ENCODE measurements at places on chromosomes 13 and 19. TPM values are rescaled to one million over a fixed set of nuclear protein-coding genes. Genes with fewer than 3 reads are reported as not detected.

GRCh38 chr19:15399234-15399515 is 19.6 kb upstream of the AKAP8 start:
- no peak overlapping the region for H3K4me3 ChIP-seq
- H3K4me1 ChIP-seq: no peaks in the 10 kb centered on the region
- no peaks in the 10 kb centered on the region for H3K27me3 ChIP-seq

DNA sequence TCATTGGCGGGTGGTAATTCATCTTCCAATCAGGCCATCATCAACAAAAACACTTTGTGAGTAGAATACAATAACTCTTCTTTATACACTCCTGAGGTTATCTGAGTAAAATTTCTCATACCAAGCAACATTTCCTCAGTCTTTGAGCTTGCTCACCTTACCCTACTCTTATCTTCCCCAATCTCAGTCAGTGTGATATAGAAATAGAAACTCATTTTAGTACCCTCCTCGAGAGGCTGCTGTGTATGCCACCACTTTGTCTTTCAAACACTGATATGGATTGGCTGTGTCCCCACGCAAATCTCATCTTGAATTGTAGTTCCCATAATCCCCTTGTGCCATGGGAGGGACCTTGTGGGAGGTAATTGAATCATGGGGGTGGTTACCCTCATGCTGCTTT is 209.7 kb downstream of the RBM26 start:
- no peak overlapping the region for H3K4me3 ChIP-seq
- peaks cover 21% of the 10 kb centered on the region for H3K4me1 ChIP-seq
- H3K27me3 ChIP-seq: no peaks in the 10 kb centered on the region
- H3K27ac ChIP-seq: no peak overlapping the region
- no peaks in the 10 kb centered on the region for H3K36me3 ChIP-seq
- DNase-seq: no peak

DNA sequence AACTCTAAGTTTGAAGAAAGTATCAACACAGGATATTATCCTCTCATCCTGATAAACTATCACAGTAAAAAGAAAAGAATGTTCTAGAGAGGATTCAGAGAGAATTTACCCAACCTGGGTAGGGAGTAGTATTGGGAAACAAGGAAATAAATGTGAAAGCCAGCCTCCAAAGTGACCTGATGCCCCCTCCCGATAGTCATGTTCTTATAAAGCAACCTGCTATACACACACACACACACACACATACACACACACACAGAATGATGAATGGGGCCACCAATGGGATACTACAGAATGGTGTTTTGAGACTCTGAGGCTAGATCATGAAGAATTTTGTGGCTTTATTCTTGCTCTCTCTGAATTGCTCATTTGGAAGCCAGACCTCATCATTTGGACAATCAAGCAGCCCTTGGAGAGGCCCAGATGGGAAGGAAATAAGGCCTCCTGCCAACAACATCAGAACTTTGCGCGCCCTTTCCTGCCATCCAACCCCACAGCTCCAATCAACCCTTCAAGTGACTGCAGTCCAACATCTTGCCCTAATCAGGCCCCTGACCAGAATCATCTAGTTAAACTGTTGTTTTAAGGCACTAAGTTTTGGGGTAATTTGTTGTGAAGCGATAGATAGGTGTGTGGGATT is 807.9 kb upstream of the ARGLU1 start:
- no peak overlapping the region for H3K4me3 ChIP-seq
- H3K27ac ChIP-seq: no peak overlapping the region
- H3K36me3 ChIP-seq: no peaks in the 10 kb centered on the region
- no peak for DNase-seq

DNA sequence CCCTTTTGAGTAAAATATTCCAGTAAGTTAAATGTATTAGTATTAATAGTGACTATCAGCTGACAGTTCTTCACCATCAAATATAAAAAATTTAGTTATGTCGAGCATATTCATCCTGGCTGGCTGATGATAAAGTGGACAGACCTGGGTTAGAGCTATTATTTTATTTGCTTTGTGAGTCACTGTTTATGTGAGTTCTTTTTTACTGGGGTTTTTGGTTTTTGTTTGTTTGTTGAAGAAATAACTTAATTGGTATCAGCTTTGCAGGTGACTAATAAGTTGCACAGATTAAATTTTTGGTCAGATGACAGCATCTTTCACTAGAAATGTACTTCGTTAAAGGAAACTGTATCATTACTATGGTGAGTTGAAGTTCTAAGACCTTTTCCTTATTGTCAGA is 224.7 kb downstream of the GGACT start:
- no peaks in the 10 kb centered on the region for H3K36me3 ChIP-seq
- H3K27ac ChIP-seq: no peak overlapping the region
- no peaks in the 10 kb centered on the region for H3K27me3 ChIP-seq

DNA sequence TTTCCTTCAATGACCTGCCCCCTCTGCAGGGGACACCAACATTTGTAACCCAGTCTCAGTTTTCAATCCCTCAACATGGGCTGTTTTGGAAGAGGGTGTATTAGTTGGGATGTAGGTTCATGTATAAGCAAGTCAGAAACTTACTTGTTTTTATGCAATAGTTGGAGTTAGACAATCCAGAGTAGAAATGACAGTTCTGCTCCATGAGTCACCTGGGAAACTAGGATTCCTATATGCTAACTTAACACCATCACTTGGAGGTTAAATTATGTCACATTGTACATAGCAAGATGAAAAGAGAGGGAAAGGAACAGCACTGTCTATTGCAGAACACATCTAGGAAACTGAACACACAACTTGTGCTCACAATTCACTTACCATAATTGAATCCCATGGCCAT is 436.4 kb downstream of the RFC3 start:
- no peak overlapping the region for H3K27ac ChIP-seq
- no peaks in the 10 kb centered on the region for H3K36me3 ChIP-seq
- no peaks in the 10 kb centered on the region for H3K4me1 ChIP-seq
- H3K4me3 ChIP-seq: no peak overlapping the region
- H3K27me3 ChIP-seq: no peaks in the 10 kb centered on the region
- DNase-seq: no peak

DNA sequence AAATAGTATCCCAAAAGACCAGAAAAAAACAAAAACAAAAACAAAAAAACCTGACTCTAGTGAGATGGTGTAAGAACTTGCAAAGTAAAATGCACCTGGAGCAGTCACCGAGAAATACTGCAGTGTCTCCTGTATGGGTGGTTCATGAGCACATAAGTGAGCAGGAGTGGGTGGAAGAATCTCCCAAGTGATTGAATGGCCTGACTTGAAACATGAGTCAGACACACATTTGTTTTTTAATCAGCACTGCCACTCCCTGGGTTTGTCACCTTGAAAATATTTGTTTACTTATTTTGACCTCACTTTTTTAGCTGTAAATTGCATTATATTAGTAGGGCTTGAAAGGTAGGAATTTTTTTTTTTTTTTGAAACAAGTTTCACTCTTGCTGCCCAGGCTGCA is 2.0 kb downstream of the ZNF431 start:
- peaks cover 8% of the 10 kb centered on the region for H3K4me1 ChIP-seq
- no peak overlapping the region for H3K27ac ChIP-seq
- no peak overlapping the region for H3K4me3 ChIP-seq
- no peak for DNase-seq
- peaks cover 13% of the 10 kb centered on the region for H3K36me3 ChIP-seq
- no peaks in the 10 kb centered on the region for H3K27me3 ChIP-seq

DNA sequence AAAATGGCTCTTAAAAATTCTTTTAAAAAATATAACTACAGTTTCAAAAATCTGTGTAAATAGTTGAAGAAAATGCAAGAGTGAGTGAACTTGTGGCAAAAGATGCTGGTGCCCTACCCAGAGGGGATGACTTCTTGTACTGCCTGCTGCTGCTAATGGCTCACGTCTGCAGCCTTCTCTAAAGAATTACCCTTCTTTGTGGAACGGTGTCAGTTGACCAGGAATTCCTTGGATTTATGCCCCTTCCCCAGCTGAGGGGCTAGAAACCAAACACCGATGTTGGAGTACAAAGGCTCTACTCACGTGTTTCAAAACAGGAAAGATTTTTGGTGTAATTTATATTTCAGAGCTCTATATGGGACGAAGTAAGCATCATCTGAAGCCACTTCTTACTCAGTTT is 1582.8 kb downstream of the OLFM4 start:
- no peak overlapping the region for H3K27ac ChIP-seq
- no peaks in the 10 kb centered on the region for H3K36me3 ChIP-seq
- H3K27me3 ChIP-seq: no peaks in the 10 kb centered on the region

GRCh38 chr13:29522044-29522685 is 73.3 kb downstream of the SLC7A1 start:
- peaks cover 42% of the 10 kb centered on the region for H3K36me3 ChIP-seq
- no peak for DNase-seq
- H3K27ac ChIP-seq: no peak overlapping the region
- H3K4me3 ChIP-seq: no peak overlapping the region
- no peaks in the 10 kb centered on the region for H3K4me1 ChIP-seq
- no peaks in the 10 kb centered on the region for H3K27me3 ChIP-seq

Gene ZNF14
- 7.8 TPM for total RNA-seq

Gene PLEKHJ1
- total RNA-seq: 96.6 TPM

Gene CD37
- total RNA-seq: 127 TPM

Gene SOX1
- not detected for total RNA-seq

Gene KLHL1
- not detected for total RNA-seq

Gene ANO8
- total RNA-seq: 4.1 TPM

Gene ADGRE3
- not detected for total RNA-seq
